ENCODE measurements at places on chromosomes 16 and 17. TPM values are rescaled to one million over a fixed set of nuclear protein-coding genes. Genes with fewer than 3 reads are reported as not detected.

The PRR11 gene
- 1.3 TPM for total RNA-seq

DNA sequence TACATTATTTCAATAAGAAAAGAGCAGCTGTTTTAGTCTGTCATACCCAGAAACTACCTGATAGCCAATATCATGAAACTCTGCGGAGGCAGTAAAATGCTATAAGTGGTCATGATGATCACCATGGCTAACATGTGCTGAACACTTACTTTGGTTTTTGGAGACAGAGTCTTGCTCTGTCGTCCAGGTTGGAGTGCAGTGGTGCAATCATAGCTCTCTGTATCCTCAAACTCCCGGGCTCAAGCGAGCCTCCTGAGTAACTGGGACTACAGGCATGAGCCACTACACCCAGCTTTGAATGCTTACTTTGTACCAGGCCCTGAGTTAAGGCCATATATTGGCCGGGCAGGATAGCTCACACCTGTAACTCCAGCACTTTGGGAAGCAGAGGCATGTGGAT, 101.2 kb upstream of the DHX40 start:
- DNase-seq, result no peak

DNA sequence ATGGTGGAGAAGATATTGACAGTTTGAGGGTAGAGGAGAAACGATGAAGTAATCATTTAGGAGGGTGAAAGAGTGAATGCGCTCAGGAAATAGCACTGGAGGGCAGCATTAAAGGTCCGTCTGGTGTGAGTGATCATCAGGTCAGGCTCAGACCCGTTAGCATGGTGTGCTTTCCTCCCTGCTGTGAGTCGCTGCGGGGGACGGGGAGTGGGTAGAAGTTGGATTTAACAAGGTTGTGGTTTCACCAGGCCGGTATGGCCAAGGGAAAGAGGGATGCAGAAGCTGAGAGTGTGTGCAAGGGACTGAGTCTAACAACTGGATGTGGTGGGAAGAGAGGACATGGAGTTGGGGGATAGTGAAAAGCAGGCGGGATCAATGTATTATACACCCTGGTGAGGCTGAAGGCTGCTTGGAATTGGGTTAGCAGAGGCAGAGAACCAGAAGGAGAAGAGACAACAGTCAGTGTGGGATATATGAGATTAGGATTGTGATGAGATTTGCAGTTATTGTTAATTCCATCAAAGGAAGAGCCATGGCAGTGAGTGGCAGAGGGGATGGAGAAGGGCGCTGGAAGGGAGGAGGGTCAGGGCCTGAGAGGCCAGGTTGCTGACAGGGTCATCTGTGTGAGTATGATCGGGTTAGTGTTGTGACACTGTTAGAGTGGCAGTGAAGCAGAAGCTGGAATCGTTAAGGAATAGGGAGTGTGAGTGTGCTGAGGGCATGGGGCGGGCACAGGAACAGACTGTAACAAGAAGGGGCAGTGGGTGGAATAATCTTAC, 59.0 kb upstream of the TBX2 start:
- DNase-seq, result no peak

DNA sequence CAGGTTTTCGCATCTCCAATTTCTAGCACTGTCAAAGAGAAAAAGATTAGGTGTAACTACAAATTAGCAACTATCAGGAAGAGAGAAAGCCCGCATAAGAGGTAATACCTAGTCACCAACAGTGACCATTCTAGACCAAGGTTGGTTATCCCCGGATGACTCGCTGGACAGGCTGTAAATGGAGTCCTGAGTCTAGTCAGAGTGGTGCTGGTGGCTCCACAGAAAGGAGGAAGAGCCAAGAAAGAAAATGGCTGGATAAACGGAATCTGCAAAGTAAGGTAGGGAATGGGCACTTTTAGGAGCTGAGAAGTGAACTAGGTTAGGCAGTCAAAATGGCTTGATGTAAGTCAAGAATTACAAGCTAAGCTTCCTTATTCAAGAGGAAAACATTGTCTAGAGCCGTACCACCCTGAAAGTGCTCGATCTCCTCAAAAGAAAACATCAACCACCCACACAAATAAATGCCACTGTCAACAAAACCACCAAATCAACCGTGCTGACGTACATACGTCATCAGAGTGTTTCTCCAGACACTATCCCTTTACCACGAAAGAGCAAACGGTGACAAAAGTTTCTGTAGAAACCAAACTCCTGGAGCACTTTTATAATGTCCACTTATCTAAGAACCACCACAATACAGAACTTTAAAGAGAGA, 2.2 kb downstream of the GSPT1 start:
- DNase-seq, result no peak

DNA sequence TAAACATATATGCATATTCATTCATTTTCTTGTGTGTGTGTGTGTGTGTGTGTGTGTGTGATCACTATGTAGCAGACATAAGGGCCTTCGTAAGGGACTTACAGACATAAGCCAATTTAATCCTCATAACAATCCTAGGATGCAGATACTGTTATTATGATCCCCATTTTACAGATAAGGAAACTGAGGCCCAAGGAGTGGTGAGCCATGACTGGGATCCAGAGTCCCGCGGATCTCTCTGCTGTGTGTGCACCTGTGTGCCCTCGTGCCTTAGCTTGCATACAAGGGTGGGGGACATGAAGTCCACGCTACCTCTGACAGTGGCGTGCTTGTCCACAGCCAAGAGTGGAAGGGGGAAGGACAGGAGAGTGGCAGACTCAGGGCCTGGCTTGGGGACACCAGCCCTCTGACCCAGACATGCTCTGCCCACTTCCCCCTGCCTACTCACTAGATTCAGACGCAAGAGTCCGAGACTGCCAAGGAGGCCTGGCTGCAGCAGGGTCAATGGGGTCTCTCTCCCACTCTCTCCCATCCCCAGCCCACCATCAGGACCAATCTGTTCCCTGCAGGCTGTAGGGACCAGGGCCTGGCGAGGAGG, 9.8 kb upstream of the SMTNL2 start:
- DNase-seq, result no peak

- DNase-seq, result no peak
Measured at GRCh38 chr16:66936462-66936861, 1.1 kb downstream of the CES2 start.

DNA sequence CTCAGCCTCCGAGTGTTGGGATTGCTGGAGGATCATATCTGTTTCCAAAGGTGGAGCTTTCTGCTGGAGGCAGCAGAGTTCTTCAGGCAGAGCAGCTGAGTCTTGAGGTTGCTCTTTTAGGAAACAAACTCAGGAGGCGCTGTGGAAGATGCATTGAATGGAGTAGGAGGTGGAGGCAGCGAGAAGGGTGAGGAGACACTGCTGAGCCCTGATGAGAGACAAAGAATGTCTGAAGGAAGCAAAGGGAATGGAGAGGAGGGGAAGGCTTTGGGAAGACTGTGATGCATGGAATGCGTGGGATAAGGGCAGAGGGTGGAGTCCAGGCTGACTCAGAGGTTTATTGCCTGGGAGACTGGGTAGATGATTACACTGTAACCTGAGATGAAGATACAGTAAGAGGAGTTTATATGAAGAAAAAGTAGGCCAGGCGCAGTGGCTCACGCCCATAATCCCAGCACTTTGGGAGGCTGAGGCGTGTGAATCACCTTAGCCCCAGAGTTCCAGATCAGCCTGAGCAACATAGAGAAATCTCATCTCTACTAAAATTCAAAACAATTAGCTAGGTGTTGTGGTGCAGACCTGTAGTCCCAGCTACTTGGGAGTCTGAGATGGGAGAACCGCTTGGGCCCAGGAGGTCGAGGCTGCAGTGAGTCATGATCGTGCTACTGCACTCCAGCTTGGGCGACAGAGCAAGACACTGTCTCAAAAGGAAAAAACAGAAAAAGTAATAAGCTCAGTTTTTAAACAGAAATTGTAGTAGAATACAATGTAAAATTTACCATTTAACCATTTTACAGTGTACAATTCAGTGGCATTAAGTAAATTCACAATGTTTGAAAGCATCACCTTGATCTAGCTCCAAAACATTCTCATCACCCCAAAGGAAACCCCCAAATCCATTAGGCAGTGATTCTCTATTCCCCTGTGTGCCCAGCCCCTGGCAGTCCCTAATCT, 17.8 kb upstream of the TMEM219 start:
- DNase-seq, result peak; percentile 45

Measured in left cardiac atrium (tissue), 4 donors.